ENCODE measurements at places on chromosomes 2 and 18. TPM values are rescaled to one million over a fixed set of nuclear protein-coding genes. Genes with fewer than 3 reads are reported as not detected.
A peak's percentile ranks its signal among the peaks of the same experiment; 100 is the strongest.

- peak; percentile 90 for DNase-seq
Observed at GRCh38 chr2:85420536-85421259, 2.2 kb downstream of the SH2D6 start.

DNA sequence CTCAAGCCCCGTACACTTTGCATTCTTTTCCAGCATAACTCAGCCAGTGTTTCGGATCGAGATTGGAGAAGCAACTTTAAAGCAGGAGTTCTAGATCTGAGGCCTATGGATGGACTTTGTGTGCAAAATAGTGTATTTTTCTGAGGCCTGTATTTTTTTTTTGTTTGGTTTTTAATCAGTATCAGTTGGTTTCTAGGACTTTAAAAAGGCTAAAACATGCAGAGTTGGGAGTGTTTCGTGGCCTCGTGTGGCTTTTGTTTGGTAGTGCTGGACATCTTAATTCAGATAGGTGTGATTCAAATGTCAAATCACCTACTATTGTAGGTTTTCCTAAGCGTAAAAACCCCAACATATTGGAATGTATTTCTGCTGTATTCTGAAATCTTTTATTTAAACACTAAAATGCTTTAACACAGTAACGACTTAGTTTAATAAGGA, 282 bp upstream of the PUS10 start:
- no peak for DNase-seq

The ATOH8 gene
- total RNA-seq: 0.39 TPM

DNA sequence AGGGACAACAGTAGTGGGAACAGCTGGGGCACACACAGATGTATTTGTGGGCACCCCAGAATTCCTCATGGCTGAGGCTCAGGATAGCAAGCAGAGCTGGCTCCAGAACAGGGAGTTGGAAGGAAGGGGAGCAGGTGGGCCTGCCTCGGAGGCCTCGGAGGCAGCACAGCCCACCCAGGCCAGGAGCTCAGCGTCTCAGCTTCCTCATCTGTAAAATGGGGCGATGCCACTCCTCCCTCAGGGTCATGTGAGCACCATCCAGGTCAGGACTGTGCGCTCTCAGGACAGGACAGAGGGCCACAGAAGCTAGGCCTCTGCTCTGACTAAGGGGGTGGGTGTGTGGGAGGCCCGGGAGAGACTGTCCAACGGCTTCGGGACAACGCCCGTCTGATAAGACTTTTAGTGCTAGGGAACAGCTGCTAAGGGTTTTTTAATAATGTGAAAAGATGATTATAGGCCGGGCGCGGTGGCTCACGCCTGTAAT, 106.2 kb downstream of the HDAC4 start:
- no peak for DNase-seq

DNA sequence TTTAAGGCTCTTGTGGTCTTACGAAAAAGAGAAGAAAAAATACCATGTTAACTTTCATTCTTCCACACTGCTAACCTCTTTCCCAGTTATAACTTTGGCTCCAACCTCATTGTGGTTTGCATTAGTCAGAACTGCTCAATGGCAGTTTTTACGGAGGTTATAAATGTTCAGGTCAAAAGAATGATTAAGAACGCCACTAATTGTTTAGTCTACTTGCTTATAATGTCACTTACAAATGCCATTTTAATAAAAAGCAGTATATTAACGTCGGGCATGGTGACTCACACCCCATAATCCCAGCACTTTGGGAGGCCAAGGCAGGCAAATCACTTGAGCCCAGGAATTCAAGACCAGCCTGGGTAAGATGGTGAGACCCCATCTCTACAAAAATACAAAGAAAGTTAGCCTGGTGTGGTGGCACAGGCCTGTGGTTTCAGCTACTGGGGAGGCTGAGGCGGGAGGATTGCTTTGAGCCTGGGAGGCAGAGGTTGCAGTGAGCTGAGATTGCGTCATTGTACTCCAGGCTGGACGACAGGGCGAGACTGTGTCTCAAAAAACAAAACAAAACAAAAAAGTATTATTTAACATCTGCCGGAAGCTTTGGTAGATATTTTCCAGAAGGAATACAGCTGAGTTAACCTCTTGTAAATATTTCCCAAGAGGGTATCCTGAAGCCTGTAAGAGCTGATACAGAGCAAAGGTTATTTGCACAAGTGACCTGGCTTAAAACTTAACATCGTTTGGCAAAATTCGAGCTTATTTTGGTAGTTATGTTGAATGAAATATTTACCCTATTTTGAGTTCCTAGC, 5.1 kb downstream of the AGPS start:
- DNase-seq: no peak

Measured in CD8-positive, alpha-beta T cell (primary cell).